ENCODE measurements at places on chromosomes 1 and 21.

- DNase-seq, result peak; percentile 62
Observed at GRCh38 chr1:22131875-22132486, 10.9 kb downstream of the WNT4 start.

- no peak for DNase-seq
Observed at GRCh38 chr1:184950906-184951305, 23.4 kb downstream of the NIBAN1 start.

DNA sequence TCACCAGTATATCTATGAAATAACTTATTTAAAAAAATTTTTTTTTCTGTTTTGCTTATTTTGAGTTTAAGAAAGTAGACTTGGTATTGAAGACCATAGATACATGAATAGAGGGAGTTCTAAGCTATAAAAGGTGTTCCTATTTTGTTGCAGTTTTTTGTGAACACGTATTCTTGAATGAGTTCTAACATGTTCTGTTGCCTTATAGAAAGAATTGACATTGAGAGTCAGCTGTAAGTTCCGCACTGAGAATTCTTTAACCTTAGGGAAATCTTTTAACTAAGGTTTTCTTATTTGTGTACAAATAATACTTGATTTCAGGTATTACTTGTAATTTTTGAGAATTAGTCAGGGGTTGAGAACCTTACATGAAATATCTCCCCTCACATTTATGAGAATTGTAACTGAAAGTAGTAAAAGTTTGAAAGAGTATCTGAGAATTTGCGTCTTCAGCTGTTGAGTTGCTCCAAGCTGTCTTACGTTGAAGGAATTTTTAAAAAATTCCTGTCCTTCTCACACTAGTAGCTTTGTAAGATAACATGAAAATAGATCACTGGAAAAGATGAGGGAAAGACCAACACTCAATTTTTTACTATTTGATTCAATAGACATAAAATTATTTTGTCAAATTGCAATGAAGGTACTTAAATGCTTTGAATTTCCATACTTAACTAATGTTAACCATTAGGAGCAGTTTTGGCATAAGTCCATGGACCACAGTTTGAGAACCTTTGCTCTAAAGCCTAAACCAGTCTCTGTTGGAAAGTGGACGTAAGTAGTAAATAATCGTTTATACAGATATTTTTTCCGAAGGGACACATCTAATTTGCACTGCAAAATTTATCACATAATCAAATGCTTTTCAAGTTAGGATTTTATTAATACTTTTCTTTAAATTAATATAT lies 3.8 kb downstream of the DR1 start:
- DNase-seq, result no peak

DNA sequence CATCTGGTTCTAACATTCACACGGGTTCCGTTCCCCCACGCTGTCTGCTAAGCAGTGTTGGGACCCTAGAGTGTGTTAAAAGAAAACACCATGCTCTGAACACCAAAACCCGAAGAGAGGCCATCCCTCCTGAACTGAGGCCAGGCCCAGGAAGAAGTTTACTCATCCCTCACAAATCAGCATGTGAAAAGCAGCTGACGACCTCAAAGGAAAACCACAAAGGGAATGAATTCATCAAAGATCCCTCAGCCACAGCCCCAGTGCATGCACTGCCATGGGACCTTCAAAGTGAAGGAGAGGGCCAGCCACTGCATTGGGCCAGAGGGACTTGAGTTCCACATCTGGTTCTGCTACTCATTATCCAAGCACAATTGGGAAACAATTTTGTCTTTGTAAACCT lies 7.0 kb upstream of the PSEN2 start:
- DNase-seq, result peak; percentile 30

DNA sequence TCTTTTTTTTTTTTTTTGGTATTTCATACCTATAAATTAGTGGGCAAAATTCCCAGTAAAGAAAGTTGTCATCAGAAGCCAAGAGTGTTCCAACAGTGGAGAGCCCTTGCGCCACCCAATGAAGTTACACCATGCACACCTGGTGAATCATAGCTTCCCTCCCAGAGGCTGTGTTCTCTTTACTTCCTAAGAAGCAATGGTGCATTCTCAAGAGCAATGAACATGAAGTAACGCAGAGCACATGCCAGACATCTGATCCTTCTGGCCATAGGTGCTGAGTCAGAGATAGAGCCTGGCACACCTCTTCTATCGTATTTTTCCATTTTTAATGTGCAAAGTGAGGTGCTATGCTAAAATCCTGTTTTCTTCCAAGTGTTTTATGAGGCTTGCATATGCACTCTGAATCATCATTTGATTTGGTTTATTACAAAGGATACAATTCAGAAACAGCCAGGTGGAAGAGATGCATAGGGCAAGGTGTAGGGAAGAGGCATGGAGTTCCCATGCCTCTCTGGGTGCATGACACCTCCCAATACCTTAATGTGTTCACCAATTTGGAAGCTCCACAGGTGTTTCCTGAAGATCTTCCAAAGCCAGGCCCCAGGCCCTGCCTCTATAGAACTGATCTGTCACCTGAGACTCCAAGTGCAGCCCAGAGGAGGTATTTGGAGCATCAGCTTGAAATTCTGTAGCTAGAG lies 408.0 kb downstream of the SIPA1L2 start:
- no peak for DNase-seq

- DNase-seq, result no peak
Observed at GRCh38 chr1:36115200-36115669, 9.8 kb downstream of the COL8A2 start.

- no peak for DNase-seq
Observed at GRCh38 chr1:41874903-41875411, 43.8 kb downstream of the HIVEP3 start.

GRCh38 chr1:245363461-245364200 lies 208.8 kb downstream of the KIF26B start:
- DNase-seq, result no peak

DNA sequence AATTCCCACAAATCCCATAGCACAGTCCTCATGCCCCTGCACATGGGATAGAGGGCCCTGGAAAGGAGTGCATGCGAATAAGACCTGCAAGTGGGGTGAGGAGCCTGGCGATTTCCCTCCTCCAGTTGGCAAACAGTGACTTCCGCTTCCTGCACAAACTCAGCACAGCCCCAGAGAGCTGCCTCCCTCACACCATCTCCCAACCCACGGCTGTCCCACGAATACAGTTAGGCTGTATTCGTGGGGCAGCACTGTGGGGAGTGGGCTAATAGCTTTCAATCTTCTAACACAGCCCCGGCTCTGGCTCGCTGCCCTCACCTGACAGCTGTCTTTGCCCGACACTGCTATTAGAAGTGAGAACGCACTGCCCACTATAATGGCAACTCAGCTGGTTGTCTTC lies 28.2 kb upstream of the CNTN2 start:
- no peak for DNase-seq

DNA sequence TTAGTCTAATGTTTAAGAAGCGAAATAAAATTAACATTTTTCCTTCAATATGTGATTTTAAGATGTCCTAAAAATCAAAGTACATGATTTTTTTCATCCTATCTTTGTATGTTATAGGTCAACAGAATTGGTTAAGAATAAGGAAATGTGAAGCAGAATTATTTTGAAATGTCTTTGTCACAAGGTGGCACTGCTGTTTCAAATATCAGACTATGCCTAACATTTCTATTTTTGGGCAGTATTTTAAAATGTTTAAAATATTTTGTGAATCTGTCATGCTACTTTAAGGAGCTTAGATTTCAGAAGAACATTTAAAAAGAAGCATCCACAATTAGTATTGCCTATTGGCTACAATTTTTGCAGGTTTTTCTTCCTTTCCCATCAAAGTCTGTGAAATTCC lies 38.7 kb downstream of the AMY1C start:
- no peak for DNase-seq

DNA sequence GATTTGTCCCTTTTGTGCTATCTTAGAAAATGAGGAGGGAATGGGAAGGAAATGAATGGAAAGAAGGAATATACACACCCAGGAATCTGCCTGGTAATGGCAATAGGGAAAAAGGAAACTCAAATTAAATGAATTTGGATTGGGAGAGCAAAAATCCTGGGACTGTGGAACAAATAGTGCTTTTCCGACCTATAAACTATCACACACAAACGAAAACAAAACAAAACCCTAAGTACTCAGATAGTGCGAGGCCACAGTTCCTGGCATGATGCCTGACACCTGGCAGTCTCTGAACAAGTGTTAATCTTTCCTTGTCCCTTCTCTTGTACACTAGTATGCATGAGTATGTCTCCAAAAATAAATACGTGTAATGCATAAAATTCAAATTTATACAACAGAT lies 319.8 kb upstream of the SPAG17 start:
- no peak for DNase-seq

- DNase-seq, result no peak
Observed at GRCh38 chr1:198858033-198858432, 219.2 kb downstream of the PTPRC start.

- DNase-seq, result no peak
Observed at GRCh38 chr1:43446388-43446740, 7.4 kb downstream of the HYI start.

- peak; percentile 26 for DNase-seq
Observed at GRCh38 chr1:111334169-111334568, 43.5 kb downstream of the CHIA start.

DNA sequence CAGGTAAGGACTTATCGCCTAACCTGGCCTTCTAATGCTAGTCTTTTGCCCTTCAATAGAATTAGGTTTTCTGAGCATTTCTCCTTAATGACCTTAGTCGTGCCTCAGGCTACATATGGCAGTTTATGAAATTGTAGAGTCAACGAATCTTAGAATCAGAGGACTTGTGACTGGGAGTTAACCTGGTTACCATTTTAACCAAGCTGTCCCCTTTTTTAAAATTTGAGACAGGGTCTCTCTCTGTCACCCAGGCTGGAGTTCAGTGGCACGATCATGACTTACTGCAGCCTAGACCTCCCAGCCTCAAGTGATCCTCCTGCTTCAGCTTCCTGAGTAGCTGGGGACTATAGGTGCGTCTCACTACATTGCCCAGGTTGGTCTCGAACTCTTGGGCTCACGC lies 53.5 kb upstream of the DMRTB1 start:
- DNase-seq, result no peak

DNA sequence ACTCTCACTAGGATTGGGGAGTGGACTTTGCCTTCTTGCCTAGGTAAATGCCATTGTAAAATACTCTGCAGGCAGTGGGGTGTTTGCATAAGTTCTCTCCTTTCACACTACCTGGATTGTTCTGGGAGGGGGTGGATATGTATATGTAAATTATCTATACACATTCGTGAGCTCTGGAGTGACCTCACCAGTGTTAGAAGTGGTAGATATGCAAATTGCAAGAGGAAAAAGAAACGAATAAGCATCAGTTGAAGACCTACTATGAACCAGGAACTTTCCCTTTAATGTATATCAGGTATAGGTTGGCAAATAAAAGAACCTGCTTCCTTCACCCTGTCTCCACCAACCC lies 1.5 kb upstream of the ARHGEF11 start:
- DNase-seq, result no peak

GRCh38 chr1:90067194-90067931 lies 72.5 kb downstream of the ZNF326 start:
- DNase-seq, result no peak

DNA sequence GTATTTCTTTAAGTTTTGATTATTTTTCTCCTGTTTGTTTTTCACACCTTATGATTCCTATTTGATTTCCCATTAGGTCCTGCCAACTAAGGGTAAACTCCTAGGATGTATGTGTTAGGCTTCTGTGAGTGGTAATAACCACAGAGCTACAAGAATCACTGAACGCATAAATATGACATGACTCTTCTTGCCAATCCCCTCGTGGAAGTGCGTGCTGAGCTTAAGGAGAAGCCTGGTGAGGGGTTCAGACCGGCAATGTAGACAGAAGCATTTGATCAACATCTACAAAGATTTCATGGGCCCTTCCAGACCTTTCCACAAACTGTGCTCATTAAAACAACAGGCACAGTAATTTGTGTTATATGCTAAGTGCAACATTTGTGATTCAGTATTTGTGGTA lies 273.8 kb upstream of the SNX7 start:
- DNase-seq, result no peak

DNA sequence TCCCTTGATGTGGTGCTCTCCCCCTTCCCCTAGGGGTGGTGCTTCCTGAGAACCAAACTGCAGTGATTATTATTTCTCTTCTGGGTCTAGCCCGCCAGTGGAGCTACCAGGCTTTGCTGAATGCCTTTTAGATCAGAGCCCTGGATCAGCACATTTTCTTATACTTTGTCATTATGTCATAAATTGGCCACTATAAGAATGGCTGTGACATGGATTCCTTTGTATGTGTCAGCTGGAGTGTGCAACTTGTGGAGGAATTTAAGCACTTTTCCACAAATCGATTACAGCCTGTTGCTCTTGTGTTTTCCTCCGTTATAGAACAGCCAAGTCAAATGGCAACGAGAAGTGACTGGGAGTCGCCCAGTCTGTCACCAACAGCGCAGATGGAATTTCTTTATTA lies 273.3 kb downstream of the DUSP10 start:
- DNase-seq, result no peak

DNA sequence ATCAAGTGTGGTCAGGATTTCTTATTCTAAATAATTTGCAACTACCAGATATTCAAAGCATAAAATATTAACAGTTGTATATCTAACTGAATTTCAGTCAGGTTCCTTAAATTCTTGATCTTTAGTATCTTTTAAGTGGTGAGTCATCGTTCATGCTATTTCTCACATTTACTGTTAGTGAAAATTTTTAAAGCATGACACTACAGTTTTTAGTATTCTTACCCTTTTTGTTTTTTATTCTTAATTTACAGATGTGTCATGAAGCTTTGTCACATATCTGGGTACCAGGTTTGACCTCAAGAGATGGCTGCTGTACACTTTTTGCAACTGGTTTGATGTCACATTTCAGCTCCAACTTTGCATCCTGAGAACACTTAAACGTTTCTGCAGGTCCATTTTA lies 12.7 kb downstream of the AKIRIN1 start:
- peak; percentile 61 for DNase-seq

DNA sequence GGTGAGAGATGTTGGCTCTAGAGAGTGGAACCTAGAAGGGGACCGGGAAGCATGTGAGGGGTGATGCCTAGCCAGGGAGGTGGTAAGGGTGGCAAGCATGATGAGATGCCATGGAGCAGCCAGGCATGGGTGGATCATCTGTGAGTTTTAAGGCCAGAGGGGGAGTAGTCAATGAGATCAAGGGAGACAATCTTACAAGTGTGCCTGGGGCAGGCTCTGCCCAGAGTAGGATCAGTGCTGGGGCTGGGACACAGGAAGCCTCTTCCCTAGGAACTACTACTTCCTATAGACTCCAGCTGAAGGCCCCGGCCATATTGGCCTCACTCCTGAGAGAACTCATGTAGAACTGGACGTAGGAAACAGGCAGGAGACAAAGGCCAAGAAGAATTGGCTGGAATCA lies 192.4 kb upstream of the CSF3R start:
- no peak for DNase-seq

DNA sequence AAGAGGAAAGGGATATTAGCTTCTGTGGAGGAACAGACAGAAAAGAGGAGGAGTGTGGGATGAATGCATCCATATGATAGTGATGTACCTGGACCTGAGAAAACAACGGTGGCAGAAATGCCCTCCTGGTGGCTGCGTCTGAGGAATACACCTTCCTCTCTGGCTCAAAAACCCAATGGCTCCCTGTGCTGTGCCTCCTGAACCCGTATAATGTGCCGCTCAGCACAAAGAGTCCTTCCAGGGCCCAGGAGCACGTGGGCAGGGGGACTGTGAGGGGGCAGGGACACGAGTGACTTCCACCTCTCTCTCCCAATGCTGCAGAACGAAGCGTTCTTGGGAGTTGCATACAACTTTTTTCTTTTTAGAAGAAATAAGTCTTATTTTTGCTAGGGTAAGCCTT lies 31.2 kb downstream of the IRF2BP2 start:
- no peak for DNase-seq

GRCh38 chr1:117825414-117825813 lies 104.0 kb downstream of the GDAP2 start:
- no peak for DNase-seq
